ENCODE measurements at places on chromosomes 1 and 21. TPM values are rescaled to one million over a fixed set of nuclear protein-coding genes. Genes with fewer than 3 reads are reported as not detected.

DNA sequence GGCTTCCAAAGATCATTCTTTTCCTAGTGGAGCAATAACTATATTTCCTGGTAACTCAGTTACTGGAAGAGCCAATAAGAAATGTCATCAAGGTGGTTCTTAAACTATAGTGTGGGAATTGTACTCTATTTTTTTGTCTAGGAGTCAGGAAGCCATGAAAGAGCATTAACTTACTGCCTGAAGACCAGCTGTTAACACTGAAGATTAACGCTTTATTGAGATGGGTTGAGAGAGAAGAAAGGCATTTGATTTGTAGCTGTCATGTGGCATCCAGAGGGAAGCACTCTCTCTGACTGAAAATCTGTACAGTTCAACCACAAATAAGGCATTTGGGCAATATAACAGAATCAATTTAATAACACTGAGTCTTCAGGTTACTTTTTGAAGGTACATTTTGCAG, 76.0 kb downstream of the DNM3 start:
- no peak for DNase-seq

TFAP2E gene
- total RNA-seq = not detected

CD1B gene
- total RNA-seq = not detected

HRNR gene
- not detected for total RNA-seq

Data from Right ventricle myocardium inferior (tissue), 1 donor.